A375 (cell line): ENCODE measurements at places on chromosomes 16 and 17. TPM values are rescaled to one million over a fixed set of nuclear protein-coding genes. Genes with fewer than 3 reads are reported as not detected.

Gene MPG
- total RNA-seq: 233 and 337 TPM in 2 replicates

Gene CARD14
- total RNA-seq: 0.98 and 3.4 TPM in 2 replicates

Gene G6PC1
- total RNA-seq: not detected in 2 replicates

Gene AXIN2
- 0.13 and 0.30 TPM in 2 replicates for total RNA-seq

Gene TP53TG3F
- total RNA-seq: not detected in 2 replicates

Gene BCL6B
- not detected in 2 replicates for total RNA-seq

Gene CLEC18A
- total RNA-seq: 6.3 and 7.2 TPM in 2 replicates

Gene RAC3
- total RNA-seq: 15.0 and 18.4 TPM in 2 replicates

Gene SCRN2
- 33.2 and 39.8 TPM in 2 replicates for total RNA-seq

Gene ARMC5
- total RNA-seq: 24.9 and 26.0 TPM in 2 replicates

Gene OR3A3
- total RNA-seq: not detected in 2 replicates

Gene SHISA6
- total RNA-seq: not detected in 2 replicates

Gene ARL5C
- total RNA-seq: not detected in 2 replicates

Gene RASD1
- total RNA-seq: 1.9 and 2.6 TPM in 2 replicates

Gene MYH2
- not detected in 2 replicates for total RNA-seq

Gene AIPL1
- 0.04 TPM in 1 of 2 replicates, not detected in the other for total RNA-seq

Gene DYNLRB2
- 0.45 and 0.49 TPM in 2 replicates for total RNA-seq

Gene KRT28
- not detected in 2 replicates for total RNA-seq

Gene EMP2
- 45.9 and 52.7 TPM in 2 replicates for total RNA-seq

Gene KRTAP2-2
- total RNA-seq: not detected in 2 replicates

Gene MT1F
- total RNA-seq: not detected in 2 replicates

Gene MAP2K6
- 5.2 TPM in 2 replicates for total RNA-seq

Gene FOXC2
- 6.9 and 9.2 TPM in 2 replicates for total RNA-seq

Gene DPEP3
- not detected in 2 replicates for total RNA-seq

Gene ITGAX
- 2.4 and 3.4 TPM in 2 replicates for total RNA-seq

Gene MPP2
- 3.6 and 5.7 TPM in 2 replicates for total RNA-seq
